ENCODE measurements at places on chromosomes 3 and 15.

DNA sequence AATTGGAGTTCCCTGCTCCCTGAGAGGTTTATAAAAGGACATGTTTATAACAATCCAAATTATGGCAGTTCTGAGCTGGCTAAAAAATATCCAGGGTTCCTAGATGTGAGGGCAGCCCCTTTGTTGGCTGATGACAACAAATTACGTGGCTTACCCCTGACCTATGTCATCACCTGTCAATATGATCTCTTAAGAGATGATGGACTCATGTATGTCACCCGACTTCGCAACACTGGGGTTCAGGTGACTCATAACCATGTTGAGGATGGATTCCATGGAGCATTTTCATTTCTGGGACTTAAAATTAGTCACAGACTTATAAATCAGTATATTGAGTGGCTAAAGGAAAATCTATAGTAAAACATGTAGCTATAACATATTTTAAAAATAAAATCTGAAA is 13.9 kb downstream of the AADAC start:
- no peak for DNase-seq

DNA sequence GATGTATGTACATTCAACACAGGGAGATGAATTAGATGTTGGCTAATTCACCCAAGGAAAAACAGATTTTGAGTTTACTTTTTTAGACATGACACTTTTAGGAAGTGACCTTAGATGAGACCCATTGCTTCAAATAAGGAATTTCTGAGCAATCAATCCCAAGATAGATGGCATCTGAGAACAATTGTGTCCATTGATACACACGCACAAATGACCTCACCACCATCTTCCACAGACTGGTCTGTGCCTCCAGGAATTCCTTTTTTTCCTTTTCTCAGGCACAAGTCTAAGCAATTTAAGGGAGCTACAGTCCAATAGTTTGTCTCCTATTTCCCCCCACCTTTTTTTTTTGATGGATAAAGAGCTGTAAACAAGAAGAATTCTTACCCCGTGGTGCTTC is 265.3 kb downstream of the TBL1XR1 start:
- no peak for DNase-seq

- peak; percentile 76 for DNase-seq
Measured at GRCh38 chr15:57485869-57486268, 105.8 kb upstream of the MYZAP start.

- DNase-seq = no peak
Measured at GRCh38 chr3:174251681-174252080, 607.5 kb upstream of the NAALADL2 start.

DNA sequence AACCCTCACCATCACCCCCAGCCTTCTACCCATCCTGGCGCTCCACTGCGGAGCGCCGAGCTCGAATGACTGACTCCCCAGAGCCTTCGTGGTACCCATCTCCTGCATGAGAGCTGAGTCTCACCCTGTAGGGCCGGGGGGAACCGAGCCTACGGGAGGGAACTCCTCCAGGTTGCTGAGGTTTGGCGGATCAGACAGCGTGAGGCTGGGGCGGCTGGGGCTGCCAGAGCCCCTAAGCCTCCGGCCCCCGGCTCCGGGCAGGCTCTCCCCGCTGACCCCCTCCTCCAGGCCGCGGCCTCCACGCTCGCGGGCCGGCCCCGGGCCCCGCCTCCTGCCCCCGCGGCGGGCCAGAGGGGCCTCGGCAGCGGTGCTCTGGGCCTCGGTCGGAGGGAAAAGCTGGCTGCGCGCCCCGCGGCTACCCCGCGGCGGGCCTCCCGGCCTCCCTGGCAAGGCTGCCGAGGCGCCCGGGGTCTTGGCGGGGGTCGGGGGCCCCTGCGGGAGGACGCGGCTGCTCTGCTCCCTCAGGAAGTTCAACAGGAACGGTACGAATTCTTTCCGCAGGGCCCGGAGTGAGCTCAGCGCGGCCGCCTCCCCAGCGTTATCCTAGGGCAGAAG is 643 bp downstream of the CDAN1 start:
- no peak for DNase-seq

DNA sequence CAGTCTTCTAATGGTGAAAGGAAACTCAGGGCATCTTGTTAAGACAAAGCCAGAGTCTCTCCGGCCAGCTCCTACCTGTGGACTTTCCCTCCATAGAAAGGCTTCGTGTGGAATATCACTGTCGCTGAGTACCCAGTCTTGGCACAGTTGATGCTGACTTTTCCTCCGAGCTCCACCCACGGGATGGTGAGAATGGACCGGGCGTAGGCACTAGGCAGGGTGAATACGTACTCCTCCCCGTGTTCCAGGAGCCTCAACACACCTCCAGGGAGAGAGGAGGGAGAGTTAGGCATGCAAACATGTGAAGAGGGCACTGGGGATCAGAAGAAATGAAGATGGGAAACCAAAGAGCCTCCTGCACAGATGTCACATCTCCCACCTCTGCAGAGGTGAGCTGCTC is 138.0 kb downstream of the STT3B start:
- DNase-seq = no peak

GRCh38 chr3:12663401-12663935 is 449 bp downstream of the RAF1 start:
- no peak for DNase-seq

DNA sequence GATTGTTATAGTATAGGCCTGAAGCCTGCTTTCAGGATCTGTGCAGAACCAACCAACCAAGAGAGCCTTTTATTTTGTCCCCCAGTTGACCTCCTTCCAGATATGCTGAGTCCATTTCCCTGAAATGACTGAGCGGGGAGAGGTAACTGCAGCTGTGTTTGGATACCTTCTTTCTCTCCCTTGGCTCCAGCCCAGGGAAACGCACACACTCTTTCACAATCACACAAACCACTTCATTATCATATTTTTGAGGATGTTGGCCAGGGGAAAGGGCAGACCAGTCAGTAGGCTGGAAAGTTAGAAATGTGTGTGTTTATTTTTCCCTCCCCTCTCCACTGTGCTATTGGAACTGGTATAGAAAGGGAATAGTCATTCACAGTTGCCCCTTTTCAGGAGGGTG is 417.7 kb upstream of the TBL1XR1 start:
- DNase-seq = peak; percentile 14

- no peak for DNase-seq
Measured at GRCh38 chr3:52041118-52041731, 15.1 kb downstream of the DUSP7 start.

GRCh38 chr3:48405343-48405881 is 24.5 kb downstream of the PLXNB1 start:
- no peak for DNase-seq

DNA sequence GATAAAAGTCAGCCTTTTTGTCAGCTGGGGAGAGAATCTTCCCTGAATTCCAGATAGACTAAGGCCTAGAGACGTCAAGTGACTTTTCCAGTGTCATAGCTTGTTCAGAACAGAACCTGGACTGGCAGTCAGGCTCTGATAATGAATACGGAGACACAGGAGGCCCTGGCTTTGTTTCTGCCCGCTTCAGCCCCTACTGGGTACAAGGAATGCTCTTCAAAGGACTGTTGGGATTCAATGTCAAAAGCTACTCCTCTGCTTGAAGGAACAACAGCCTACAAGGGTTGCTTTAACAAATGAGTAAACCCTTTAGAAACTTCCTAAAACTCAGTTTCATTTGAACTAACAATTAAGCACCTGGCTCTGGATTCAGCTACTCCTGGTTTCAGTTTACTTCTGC is 412.3 kb downstream of the OXSM start:
- no peak for DNase-seq

- no peak for DNase-seq
Measured at GRCh38 chr15:70133296-70133695, 35.6 kb upstream of the TLE3 start.

DNA sequence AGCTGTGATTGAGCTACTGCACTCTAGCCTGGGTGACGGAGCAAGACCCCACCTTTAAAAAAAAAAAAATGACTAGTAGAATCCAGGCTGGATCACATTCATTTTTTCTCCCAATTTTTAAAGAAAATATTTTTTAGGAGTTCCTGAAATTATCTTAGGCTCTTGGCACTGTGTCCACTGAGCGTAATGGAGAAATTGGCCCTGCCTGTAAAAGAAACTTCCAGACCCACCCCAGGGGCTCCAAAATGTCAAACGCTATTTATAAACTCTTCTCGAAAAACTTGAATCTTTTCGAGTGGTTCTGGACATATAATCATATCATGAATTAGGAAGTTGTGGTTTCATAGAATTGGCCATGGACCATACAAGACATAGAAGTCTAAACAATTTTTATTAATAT is 300.2 kb upstream of the RGMA start:
- no peak for DNase-seq

GRCh38 chr15:25427861-25428260 is 11.0 kb downstream of the UBE3A start:
- no peak for DNase-seq

DNA sequence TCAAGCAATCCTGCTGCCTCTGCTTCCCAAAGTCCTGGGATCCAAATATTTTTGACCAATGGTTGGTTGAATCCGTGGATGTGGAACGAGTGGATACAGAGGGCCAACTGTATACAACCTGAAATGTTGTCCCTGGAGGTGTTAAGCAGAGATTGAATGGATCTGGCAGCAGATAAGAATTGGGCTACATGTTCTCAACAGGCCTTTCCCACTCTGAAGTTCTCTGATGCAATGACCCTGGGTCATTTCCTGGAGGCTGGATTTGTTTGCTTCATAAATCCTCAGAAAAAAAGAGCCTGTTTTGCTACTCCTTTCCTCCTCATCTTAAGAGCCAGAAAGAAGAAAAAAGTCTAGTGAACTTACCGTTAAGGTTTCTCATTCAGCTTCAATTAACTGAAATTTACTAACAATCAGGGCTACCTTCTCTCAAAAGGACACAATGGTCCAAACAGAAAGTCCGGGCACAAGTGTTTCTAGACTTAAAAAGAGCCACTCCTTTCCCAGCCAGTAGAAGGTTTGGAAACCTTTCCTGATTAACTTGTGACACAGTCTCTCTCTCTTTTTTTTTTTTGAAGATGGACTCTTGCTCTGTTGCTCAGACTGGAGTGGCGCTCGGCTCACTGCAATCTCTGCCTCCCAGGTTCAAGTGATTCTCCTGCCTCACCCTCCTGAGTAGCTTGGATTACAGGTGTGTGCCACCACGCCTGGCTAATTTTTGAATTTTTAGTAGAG is 6.5 kb downstream of the ARHGEF3 start:
- no peak for DNase-seq

DNA sequence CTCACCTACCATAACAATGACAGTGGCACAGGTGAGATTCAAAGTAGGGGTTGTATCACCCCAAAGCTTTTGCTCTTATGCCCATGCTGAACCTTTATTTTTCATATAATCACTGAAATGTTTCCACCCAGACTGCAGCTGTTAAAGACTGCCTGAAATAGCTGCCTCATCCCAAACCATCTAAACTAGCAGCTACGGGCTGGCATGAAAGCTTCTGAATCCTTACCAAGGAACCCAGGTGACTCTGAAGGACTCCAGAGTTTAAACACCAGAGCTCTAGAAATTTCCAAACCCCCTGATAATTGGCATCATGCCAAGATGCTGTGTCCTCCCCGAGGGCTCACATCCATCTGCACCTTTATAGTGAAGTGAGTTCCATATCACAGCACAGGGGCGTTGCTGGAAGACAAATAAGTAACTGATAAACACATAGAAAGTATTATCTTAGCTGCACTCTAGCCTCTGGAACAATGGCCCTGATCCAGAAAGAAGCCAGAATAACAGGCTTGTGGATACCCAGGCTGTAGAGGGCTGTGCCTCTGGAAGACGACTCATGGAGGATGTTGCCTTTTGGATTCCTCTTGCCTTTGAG is 238.9 kb downstream of the CADPS start:
- no peak for DNase-seq

DNA sequence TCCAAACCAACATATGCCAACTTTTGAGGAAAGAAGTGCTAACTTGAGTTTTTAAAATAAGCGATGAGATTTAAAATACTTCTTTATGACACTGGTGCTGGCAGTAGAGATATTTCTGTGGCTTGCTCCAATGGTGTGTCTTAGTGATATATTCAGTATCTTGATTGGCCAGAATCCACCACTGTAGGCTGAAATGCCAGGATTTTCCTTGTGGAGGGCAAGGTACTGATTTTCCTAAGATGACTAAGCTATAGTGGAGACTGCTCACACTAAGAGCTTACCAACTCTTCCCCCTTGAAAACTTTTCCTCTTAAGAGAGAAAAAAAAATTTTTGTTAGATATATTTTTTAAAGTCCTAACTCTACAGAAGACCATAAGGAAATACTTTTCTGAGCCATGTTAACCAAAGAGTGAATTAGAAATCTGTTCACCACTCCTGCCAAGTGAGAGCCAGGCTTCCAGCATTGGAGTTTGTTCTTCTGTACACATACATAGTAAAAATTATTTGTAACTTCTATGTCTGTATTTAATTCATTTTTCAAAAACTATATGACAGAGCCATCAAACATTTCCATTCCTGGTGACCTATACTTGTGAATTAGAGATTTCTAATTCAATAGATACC is 109.1 kb downstream of the PPP2R3A start:
- DNase-seq = peak; percentile 65

DNA sequence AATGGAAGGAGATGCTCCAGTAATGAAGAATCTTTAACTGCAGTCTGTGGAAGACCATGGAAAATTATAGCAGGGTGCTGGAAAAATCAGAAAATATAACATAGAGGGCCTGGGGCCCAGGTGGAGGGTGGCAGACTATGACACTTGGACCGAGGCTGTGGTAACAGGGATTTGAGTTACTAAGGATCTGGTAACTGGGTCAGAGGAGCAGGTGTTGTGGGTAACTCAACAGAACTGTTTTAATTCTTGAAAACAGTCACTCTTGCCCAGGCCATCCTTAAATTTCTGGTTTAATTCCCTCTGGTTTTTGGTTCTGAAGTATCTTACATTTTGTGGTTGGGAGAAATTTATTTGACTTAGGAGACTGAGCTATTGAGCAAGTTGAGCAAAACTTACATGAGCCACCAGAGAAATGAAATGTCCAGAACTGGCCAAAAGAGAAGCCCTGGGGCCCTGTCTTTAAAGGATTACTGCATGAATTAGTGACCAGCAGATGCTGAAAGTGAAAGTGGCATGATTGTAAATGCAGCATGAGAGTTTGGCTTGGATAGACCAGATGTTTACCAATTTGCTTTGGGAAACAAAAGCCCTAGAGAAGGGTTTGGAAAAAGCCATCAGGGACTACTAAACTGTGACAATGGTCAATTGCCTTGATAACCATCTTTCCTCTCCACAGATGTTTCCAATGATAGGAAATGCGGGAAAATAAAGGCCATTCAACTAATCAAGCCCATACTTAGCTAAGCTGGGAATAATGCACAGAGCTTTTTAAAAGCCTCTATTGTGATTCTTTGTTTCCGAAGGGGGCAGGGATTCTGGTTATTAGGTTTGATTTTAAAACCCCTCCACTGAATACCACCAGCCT is 374.9 kb upstream of the TGFBR2 start:
- DNase-seq = peak; percentile 50
